Fibroblast of lung (primary cell): ENCODE measurements at places on chromosomes 2 and 18.
A peak's percentile ranks its signal among the peaks of the same experiment; 100 is the strongest.

- DNase-seq: no peak
- H3K4me1 ChIP-seq: peaks cover 34% of the 10 kb centered on the region
- no peaks in the 10 kb centered on the region for H3K36me3 ChIP-seq
- H3K4me3 ChIP-seq: no peak overlapping the region
- H3K27ac ChIP-seq: no peak overlapping the region
These were observed 7.0 kb upstream of the ARID5A start for GRCh38 chr2:96529376-96530143.

DNA sequence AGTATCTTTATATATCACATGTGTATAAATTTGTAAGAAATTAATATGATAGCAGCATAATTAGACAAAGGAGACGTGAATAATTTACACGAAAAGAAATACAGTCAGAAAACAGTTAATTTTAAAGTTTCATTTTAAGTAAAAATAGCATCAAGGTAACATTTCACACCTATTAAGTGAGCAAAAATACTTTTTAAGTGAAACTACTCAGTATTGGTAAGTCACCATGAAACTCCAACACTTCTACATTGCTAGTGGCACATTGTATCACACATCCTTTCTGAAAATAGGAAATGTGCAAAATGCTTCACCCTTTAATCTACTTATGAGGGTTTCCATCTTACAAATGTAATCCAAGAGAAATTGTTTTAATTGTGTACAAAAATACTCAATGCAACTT is 287.9 kb upstream of the EPAS1 start:
- no peaks in the 10 kb centered on the region for H3K27me3 ChIP-seq
- H3K4me3 ChIP-seq: no peak overlapping the region
- H3K4me1 ChIP-seq: peaks cover 17% of the 10 kb centered on the region
- no peaks in the 10 kb centered on the region for H3K36me3 ChIP-seq
- H3K27ac ChIP-seq: peak overlapping the region; percentile 55

DNA sequence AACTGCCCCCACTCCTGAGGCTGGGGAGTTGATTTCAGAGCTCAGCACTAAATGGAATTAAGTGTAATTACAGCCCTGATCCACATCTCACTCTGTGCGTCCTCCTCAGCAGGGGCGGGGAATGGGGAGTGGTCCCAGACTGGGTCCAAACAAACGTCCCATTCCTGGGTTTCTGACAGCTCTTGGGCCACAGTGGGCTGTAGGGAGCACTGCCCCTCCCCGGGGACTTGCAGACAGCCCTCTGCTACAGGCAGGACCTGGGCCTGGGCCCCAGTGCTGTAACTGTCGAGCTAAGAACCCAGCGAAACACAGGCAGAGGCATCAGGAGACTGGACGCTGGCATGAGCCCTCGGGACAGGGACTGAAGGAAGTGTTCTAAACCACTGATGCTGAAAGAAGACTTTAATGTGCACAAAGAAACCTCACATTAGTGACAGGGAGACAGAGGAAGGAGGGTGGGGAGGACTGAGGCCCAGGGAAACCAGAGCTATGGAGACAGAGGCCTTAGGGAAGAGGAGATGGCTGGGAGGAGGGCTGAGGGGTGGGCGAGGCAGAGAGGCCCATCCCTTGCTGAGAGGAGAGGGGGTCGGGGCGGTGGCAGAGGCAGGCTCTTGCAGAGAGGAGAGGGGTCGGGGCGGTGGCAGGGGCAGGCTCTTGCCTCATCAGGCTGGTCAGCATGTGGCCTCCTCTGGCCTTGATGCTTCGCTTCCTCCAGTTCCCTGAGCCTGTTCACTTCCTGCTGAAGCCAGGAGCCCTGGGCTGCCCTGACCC is 5.8 kb upstream of the SEMA4C start:
- peaks cover 3% of the 10 kb centered on the region for H3K27me3 ChIP-seq
- no peaks in the 10 kb centered on the region for H3K36me3 ChIP-seq
- no peak overlapping the region for H3K27ac ChIP-seq
- DNase-seq: no peak
- H3K4me3 ChIP-seq: no peak overlapping the region

- H3K36me3 ChIP-seq: peaks cover 5% of the 10 kb centered on the region
- H3K27ac ChIP-seq: no peak overlapping the region
- no peaks in the 10 kb centered on the region for H3K27me3 ChIP-seq
- no peak overlapping the region for H3K4me3 ChIP-seq
- peaks cover 21% of the 10 kb centered on the region for H3K4me1 ChIP-seq
These were observed 30.6 kb downstream of the HS1BP3 start for GRCh38 chr2:20620271-20620681.

- H3K4me1 ChIP-seq: no peaks in the 10 kb centered on the region
- H3K27me3 ChIP-seq: peaks cover 7% of the 10 kb centered on the region
- H3K36me3 ChIP-seq: no peaks in the 10 kb centered on the region
- H3K4me3 ChIP-seq: no peak overlapping the region
These were observed 8.8 kb downstream of the NMUR1 start for GRCh38 chr2:231521443-231521842.

DNA sequence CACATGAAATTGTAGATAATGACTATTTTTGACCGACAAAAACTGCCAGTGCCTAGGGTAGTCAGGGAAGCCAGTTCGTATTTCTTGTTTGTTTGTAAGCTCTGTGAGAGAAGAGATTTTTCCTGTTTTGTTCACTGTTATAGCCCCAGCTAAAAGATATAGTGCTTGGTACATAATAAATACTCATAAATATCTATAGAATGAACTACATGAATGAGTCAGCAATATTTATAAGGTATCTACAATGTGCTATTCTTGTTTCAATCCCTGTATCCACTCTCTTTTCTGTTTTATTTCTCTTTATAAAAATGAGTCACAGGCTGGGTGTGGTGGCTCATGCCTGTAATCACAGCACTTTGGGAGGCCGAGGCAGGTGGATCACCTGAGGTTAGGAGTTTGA is 275.6 kb upstream of the FANCL start:
- DNase-seq: no peak
- no peak overlapping the region for H3K27ac ChIP-seq
- H3K36me3 ChIP-seq: no peaks in the 10 kb centered on the region

DNA sequence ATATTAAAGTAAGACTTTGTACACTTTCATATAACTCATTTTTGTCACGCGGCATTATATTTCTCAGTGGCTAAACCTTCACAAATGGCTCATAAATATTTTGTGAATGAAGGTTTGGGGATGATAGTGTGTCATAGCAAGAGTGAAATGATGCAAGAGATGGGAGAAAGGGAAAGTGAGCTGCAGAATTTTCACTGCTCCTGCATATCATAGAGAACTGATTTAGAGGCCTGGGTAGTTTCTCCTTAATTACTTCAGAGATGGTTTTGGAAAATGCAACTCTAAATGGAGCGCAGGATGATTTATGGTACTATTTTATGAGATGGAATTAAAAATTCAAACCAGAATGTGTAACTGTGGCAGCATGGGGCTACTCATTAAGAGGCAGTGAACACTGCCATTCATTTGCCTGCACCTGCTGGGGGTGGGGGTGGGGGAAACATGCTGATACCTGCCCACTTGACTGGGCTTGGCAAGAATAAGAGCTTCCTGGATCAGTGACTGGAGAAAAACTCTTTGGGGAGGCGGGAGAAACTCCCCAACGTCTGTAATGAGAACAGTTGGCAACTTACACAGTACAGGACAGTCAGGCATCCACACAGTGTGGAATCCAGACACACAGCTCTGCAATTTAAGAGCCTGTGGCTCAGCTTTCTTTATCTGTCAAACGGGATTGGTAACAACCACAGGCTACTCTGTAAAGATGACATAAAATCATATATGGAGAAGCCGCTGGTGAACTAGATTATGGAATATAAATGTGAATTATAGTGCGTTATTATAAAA is 941.9 kb downstream of the SLC4A3 start:
- H3K27me3 ChIP-seq: no peaks in the 10 kb centered on the region
- H3K36me3 ChIP-seq: no peaks in the 10 kb centered on the region
- no peak overlapping the region for H3K4me3 ChIP-seq
- no peaks in the 10 kb centered on the region for H3K4me1 ChIP-seq
- H3K27ac ChIP-seq: no peak overlapping the region

DNA sequence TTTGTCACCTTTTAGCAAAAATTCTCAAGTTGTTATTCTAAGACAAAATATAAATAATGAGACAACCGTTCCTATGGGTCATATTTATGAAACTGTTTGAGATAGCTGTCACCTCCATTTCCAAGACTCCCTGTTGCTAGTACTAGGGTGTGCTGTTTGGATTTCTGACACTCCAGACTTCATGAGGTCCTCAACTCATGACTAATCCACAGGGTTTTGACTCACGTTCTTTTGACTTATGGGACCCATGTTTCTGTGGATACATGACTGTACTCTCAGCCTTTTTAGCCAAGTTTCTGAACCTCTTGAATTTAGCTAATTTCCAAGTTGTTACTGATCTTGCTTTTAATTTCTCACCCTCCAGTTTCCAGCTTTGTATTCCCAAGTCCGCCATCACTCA is 178.7 kb upstream of the FAM98A start:
- no peak overlapping the region for H3K27ac ChIP-seq
- no peak overlapping the region for H3K4me3 ChIP-seq
- no peaks in the 10 kb centered on the region for H3K4me1 ChIP-seq
- DNase-seq: peak; percentile 47

GRCh38 chr2:64482765-64483504 is 29.0 kb downstream of the LGALSL start:
- peaks cover 10% of the 10 kb centered on the region for H3K27me3 ChIP-seq
- H3K27ac ChIP-seq: no peak overlapping the region
- no peaks in the 10 kb centered on the region for H3K4me1 ChIP-seq
- H3K4me3 ChIP-seq: no peak overlapping the region
- no peaks in the 10 kb centered on the region for H3K36me3 ChIP-seq

- no peaks in the 10 kb centered on the region for H3K4me1 ChIP-seq
- H3K27ac ChIP-seq: no peak overlapping the region
- no peak for DNase-seq
- H3K4me3 ChIP-seq: no peak overlapping the region
- peaks cover 20% of the 10 kb centered on the region for H3K27me3 ChIP-seq
- H3K36me3 ChIP-seq: no peaks in the 10 kb centered on the region
These were observed 24.6 kb downstream of the GPR55 start for GRCh38 chr2:230900336-230900995.

GRCh38 chr2:104577143-104577542 is 276.8 kb upstream of the POU3F3 start:
- no peaks in the 10 kb centered on the region for H3K27me3 ChIP-seq
- DNase-seq: no peak
- H3K4me3 ChIP-seq: no peak overlapping the region
- H3K4me1 ChIP-seq: no peaks in the 10 kb centered on the region
- H3K27ac ChIP-seq: no peak overlapping the region

DNA sequence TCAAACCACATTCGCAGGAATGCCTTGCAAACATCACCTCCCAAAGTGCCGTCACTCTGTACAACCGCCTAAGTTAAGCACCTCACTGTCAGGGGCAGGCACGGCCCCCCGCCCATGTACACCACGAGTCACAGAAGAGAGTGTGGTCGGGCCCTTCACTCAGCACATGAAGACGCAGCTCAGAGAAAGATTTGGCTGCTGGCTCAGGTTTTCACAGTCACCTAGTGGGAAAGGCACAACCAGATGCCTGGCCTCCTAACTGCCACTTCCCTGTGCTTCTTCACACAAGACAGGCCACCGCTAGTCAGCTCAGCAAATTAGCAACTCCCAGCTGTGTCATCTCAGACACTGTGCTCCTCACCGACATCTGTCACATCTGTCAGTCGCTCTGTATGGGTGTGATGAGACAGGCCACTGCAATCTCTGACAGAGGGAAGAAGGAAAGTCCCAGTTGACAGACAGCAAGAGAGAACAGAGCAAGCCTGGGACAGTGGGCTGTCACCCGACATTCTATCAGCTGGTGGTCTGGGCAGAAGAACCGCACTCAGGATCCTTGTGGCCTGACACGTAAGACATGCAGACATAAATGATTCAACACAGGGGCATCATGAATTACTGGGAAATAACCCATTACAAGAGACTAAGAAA is 60.8 kb downstream of the CRACDL start:
- H3K4me3 ChIP-seq: no peak overlapping the region
- H3K27ac ChIP-seq: no peak overlapping the region
- no peaks in the 10 kb centered on the region for H3K36me3 ChIP-seq
- H3K4me1 ChIP-seq: no peaks in the 10 kb centered on the region
- DNase-seq: no peak

DNA sequence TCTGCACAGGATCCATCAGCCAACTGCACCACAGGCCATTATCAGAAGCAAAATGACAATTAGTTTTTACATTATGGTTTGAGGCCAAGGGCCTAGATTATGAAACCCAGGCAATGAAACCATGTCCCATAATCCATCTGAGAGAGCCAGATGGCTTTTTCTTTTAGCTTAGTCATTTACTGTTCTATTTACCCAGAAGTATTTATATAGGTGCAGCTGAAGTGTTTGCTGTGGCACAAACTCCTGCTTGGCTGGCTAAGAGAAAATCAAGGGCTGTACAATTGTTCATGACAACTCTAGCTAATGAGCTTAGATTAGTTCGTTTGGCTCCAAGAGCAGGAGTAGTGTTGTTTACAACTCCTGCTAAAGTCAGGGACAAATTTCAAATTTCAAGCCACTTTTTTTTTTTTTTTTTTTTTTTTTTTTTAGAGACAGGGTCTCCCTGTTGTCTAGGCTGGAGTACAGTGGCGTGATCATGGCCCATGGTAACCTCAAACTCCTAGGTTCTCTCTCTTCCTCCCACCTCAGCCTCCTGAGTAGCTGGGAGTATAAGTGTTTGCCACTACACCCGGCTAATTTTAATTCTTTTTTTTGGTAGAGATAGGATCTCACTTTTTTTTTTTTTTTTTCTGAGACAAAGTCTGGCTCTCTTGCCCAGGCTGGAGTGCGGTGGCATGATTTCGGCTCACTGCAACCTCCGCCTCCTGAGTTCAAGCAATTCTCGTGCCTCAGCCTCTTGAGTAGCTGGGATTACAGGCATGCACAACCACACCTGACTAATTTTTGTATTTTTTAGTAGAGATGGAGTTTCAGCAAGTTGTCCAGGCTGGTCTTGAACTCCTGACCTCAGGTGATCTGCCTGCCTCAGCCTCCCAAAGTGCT is 18.4 kb upstream of the REV1 start:
- H3K27ac ChIP-seq: no peak overlapping the region
- no peak for DNase-seq
- no peaks in the 10 kb centered on the region for H3K4me1 ChIP-seq
- no peak overlapping the region for H3K4me3 ChIP-seq
- H3K27me3 ChIP-seq: peaks cover 2% of the 10 kb centered on the region
